ENCODE measurements at places on chromosomes 5 and 9. TPM values are rescaled to one million over a fixed set of nuclear protein-coding genes. Genes with fewer than 3 reads are reported as not detected.

GRCh38 chr9:20566401-20566800 lies 55.9 kb downstream of the MLLT3 start:
- DNase-seq: no peak

GRCh38 chr9:114629563-114630090 lies 18.5 kb downstream of the TMEM268 start:
- DNase-seq: no peak

DNA sequence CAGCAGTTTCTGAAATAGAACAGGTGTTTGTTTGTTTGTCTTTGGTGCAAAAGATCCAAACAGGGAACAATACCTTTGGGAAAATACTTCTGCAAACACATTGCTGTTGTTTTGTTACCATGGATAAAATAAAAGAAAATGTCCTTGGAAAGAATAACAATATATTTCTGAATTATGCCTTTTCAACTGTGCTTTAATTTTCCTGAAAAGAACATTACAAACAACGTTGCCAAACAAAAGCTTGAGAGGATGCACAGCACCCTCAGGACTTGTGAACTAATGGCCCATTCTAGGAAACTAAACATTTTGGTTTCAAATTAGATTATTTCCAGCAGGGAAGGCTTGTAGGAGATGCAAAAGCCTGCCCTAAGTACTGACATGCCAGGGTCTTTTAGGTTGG lies 967.2 kb downstream of the TLE4 start:
- DNase-seq: no peak

- DNase-seq: no peak
These were observed 31.6 kb upstream of the ACOT12 start for GRCh38 chr5:81425569-81425968.

DNA sequence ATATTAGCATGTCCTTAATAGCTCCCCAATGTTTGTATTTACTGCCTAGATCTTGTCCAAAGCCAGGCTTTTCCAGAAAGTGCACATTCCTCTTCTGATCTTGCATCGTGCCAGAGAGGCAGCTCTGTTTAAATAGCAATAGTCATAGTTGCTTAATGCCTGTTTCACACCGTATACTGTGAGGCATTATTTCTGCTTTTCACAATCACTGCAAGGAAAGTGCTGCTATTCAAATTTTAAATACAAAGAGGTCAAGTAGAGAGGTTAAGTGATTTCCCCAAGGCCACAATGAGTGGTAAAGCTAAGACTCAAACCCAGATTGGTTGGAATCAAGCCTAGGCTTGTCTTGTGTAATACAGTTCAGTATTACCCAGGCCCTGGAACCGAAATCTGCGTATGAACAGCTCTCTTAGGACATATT lies 153.6 kb downstream of the SNX18 start:
- no peak for DNase-seq

GRCh38 chr5:14071433-14071832 lies 71.7 kb upstream of the TRIO start:
- no peak for DNase-seq

GRCh38 chr5:30040488-30041118 lies 1152.9 kb upstream of the CDH6 start:
- no peak for DNase-seq

DNA sequence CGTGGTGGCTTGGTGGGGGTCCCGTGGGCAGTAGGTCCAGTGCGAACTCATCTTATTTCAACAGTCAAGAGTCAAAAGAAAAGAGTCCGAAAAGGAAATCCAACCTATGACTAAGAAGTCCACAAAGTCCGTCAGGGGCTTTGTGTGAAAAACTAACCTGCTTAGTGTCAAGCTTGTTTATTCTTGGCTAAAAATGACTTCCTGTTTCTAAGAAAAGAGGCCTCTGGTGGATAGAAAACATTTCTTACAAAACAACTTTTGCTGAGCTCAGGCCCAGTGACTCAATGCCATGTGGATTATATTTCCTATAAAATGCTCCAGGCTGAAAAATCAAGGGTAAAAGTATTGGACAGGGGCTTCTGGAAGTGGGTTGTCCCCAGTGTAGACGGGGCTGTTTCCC lies 105.9 kb downstream of the GADD45G start:
- no peak for DNase-seq

GRCh38 chr9:83166372-83166771 lies 103.4 kb upstream of the RASEF start:
- DNase-seq: peak; percentile 26

DNA sequence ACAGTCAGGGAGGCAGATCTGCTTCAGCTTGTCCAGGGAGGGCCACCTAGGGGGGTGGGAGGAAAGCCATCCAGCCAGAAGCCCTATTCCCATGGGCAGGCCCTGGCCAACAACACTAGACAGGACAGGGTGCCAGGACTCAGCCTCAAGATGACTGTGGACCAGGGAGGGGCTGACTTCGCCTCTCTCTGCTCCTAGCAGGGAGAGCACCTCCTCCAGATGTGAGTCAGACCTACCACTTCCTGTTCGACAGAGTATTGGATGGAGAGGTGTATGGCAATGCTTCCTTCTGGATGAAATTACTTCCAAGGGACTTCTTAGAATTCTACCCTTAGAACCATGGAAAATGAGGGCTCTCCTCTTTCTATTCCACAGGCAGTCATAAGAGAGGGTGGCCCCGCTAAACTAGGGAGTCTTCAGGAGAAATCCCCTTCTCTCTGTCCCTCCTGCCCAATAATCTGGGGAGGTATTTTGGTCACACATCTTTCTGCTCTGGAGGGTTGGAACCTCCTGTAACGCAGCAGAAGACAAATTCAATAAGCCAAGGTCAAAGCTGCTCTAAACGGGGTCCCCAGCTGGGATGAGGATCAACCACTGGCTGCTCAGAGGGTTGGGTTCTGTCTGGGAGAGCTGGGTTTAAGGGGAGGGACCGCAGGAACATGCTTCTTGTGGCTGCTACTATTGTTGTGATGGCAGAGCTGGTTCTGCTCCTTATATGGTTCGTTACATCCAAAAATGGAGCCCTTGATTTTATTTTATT lies 23.2 kb upstream of the RCL1 start:
- DNase-seq: no peak

GRCh38 chr9:35695943-35696401 lies 6.2 kb upstream of the TPM2 start:
- DNase-seq: no peak

GRCh38 chr9:117448066-117448465 lies 33.2 kb upstream of the ASTN2 start:
- DNase-seq: no peak

GRCh38 chr5:40238066-40238745 lies 441.5 kb upstream of the PTGER4 start:
- no peak for DNase-seq

DNA sequence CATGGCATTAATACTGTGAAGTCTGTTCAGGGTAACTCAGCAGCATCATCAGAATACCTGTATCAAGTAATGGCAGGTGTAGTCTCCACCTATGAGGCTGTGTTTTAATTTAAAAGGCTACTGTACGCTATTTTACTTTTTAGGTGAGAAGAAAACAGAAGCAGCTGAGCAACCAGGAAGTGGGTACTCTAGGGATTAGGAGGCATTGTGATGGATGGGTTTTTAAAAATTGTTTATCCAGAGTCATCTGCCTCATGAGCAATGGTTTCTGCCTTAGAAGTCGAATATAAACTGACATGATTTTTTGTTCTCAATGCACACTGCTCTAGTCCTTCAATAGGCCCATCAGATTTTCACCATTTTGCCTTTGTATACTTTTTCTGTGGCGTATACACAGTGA lies 42.6 kb downstream of the PSIP1 start:
- no peak for DNase-seq

GRCh38 chr9:72127753-72128152 lies 21.5 kb upstream of the GDA start:
- DNase-seq: no peak

GRCh38 chr5:34854459-34855174 lies 15.7 kb downstream of the TTC23L start:
- DNase-seq: no peak

DNA sequence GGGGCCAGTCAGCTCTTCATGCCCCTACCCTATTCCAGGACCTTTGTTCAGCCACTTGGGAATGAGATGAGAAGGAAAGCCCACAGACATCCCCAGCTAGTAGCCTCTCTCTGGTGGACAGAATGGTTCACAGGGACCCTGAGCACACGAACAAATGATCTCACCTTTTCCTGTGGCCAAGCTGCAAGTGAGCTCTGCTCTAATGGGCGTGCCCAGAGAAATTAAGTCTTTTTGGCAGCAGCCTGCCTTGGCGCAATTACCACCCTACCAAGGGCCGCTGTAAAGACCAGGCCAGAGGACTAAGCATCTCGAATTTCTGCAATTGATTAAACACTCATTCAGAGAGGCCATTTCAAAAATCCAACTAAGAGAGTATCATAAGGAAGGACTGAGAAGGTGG lies 56.0 kb downstream of the WHRN start:
- no peak for DNase-seq

- DNase-seq: no peak
These were observed 24.4 kb upstream of the ICE1 start for GRCh38 chr5:5398071-5398470.

DNA sequence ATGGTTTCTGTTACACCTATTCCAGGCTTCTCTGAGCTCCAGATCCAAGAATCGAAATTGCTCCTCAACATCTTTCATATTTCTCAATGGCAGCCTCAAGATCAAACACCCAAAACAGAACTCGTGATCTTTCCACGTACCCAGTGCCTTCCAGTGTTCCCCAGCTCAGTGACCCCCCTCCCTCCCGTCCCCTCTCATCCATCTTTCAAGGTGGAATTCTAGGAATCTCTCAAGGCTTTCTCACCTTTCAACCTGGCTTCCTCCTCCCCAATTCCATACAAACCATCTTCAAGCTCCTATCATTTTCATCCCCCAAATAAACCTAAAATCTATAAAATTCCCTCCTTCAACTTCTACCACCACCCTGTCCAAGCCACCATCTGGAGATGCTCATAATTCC lies 615.3 kb downstream of the BNC2 start:
- DNase-seq: no peak

DNA sequence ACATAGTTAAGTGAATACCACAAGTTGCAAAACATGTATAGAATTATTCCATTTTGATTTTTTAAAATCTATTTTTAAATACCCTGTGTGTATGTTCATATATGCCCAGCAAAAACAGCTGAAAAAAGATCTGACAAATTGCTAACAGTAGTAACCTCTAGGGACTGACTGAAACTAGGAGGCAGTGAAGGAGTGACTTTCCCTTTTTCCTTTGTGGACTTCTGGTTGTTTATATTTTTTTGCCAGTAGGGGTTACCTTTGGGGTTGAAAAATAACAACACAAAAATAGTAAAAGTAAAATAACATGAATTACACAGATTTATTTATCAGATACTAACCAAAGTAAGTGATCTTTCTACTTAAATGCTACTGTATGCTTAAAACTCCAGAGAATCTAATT lies 2.9 kb downstream of the MEGF9 start:
- no peak for DNase-seq

DNA sequence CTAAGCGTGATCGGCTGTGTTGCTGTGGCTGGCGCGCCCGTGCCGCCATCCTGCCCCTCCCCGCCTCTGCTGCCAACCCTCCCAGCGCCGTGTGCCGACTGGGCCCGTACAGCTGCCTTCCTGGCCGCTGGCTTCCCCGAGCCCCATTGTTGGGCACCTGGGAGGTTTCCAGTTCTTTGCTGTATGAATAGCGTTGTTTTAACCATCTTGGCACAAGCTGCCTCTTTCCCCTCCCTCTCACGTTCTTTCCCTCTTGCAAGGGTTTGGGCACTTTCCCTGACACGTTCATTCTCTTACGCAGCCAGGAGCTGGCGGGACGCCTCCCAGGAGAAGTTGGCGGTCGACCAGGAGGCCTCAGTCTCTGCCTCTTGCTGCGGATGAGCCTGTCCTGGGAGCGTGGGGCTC lies 43.1 kb upstream of the RXRA start:
- peak; percentile 93 for DNase-seq

GRCh38 chr9:9214066-9214465 lies 1398.7 kb downstream of the PTPRD start:
- DNase-seq: no peak

DNA sequence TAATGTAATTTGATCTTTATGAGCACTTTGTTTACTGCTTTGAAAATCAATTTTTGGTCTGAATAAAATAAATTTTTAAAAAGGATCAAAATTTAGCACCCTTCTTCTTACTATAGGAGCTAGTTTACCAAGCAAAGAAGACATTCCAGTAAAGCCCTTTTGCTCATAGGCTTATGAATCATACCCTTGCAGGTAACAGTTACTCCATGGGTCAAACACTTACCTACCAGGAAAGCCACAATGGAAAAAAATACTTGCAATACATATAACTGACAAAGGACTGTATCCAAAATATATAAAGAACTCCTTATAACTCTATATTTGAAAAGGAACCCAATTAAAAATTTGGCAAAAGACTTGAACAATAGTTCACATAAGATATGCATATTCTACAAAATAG lies 66.6 kb downstream of the SHOC1 start:
- DNase-seq: no peak

DNA sequence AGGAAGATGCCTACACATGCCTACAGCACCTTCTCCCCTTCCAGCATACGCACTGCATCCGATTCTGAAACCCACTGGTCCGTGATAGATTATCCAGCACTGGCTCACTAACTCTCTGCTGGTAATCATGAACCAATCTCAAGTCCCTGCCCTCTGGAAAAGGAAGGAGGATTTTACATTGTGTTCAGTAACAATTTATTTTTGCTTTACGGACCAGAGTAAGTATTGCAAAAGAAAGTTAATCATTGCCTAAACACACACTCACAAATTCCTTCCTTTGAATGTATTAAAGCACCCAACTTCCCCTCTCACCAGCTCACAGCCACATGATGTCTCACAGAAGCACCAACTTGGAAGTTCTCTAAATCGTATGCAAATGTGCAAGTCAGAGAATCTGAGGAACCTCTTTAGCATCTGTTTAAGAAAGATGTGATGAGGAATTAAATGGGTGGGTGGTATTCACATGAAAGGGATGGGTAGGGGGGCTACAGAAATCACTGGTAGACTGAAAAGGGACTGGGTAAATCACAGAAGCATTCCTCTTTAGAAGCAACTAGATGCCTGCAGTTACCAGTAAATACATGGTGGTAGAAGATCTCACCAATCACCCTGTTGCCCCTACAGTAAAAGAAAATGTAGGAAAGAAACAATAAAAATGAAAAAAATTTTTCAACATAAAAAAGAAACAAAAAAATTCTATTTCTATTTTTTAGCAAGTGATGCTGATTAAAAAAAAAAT lies 8.4 kb downstream of the GNAQ start:
- no peak for DNase-seq

- no peak for DNase-seq
These were observed 268.2 kb downstream of the MAST4 start for GRCh38 chr5:66864240-66864884.

DNA sequence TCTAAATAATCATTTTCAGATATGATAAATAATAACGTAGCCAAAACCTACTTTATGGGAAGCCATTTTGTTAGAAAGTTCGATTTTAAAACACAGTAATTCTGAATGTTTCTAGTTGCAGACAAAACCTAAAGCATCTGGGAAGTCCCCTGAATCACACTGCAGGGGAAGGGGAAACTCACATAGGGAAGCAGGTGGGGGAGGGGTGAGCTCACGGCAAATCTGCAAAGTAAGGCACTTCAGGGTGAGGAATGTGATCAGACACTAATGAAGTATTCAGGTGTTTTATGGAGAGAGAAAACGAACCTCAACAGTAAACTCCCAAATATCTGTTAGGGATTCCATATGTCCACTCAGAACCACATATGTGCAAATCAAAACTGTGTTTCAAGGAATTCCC lies 70.7 kb downstream of the EPB41L4A start:
- no peak for DNase-seq

The CYFIP2 gene
- 6.2 TPM for total RNA-seq

The PRRC2B gene
- total RNA-seq: 102 TPM

The NSG2 gene
- not detected for total RNA-seq

The LPCAT1 gene
- 21.4 TPM for total RNA-seq

The GABBR2 gene
- total RNA-seq: not detected

The SLC1A3 gene
- 29.8 TPM for total RNA-seq

The RGS7BP gene
- 1.4 TPM for total RNA-seq
